ENCODE measurements at places on chromosomes 16 and 17.

GRCh38 chr17:68509141-68510057 is 2.8 kb upstream of the PRKAR1A start:
- DNase-seq = no peak

DNA sequence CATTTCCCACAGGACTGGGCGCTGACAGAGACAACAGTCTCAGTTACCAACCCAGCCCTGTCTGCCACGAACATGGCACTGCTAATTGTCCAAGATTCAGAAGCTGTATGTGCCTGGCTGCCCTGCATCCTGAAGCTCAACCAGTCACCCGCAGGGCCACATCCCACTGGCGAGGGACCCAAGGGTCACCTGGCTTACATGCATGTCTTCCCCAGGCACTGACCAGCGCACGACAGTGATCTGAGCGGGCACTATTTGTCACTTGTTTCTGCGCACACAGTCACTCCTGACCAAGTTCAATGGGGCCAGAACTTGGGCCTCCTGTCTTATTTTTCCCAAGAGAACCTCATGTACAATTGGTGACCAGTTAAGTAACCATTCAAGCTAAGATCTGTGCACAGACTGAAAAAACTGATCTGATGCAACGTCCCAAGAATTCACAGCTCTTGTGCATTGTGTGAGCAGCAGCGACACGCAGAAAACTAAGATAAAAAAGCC is 13.1 kb downstream of the USP7 start:
- no peak for DNase-seq

- no peak for DNase-seq
Observed at GRCh38 chr17:17355426-17355825, 52.3 kb downstream of the NT5M start.

- no peak for DNase-seq
Observed at GRCh38 chr16:10522966-10523365, 57.4 kb downstream of the EMP2 start.

GRCh38 chr17:59838052-59838916 is 54.5 kb downstream of the TUBD1 start:
- no peak for DNase-seq

- no peak for DNase-seq
Observed at GRCh38 chr17:67753026-67753425, 35.3 kb downstream of the NOL11 start.

- no peak for DNase-seq
Observed at GRCh38 chr16:86180244-86180643, 281.3 kb downstream of the IRF8 start.

- no peak for DNase-seq
Observed at GRCh38 chr16:27318392-27319256, 4.8 kb downstream of the IL4R start.

- no peak for DNase-seq
Observed at GRCh38 chr17:50787106-50787505, 19.8 kb upstream of the ANKRD40CL start.

DNA sequence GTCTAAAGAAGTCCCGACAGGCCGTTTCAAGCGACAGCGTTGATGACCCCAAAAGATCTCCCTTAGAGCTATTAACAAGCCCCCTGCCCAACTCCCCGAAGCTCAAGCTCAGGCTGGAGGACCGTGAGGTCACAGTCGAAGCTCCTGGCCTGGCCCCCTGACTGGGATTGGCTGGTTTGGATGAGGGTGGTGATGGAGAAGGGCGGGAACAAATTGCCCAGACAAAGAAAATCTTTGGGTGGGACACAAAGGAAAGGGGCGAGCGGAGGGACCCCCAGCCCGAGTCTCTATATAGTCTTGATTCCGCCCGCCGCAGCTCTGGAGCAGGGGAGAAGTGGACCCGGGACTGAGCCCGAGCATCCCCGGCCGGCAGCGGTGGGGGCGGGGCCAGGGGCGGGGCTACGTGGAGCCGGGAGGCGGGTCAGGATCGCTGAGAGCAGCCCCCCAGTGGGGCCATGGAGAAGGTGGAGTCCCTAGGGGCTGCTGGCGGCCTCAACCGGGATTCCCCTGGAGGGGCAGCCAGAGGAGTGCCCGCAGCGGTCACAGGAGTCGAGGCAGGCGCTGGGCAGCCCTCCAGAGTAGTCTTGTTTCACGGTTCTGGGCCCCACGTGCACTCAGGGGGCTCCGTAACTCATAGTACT is 982 bp upstream of the NEURL4 start:
- DNase-seq = peak; percentile 79

DNA sequence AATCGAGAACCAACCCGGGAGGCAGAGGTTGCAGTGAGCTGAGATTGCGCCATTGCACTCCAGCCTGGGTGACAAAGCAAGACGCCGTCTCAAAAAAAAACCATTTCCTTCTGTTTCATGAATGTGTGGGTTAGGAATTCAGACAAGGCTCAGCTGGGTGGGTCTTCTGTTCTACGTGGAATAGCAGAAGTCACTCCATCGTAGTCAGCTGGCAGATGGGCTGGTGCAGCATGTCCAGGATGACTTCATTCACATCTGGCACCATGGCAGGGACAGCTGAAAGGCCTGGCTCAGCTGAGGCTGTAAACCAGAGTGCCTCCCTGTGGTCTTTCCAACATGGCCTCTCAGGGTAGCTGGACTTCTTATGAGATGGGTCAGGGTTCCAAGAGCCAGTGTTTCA is 89.0 kb downstream of the C17orf67 start:
- DNase-seq = no peak

DNA sequence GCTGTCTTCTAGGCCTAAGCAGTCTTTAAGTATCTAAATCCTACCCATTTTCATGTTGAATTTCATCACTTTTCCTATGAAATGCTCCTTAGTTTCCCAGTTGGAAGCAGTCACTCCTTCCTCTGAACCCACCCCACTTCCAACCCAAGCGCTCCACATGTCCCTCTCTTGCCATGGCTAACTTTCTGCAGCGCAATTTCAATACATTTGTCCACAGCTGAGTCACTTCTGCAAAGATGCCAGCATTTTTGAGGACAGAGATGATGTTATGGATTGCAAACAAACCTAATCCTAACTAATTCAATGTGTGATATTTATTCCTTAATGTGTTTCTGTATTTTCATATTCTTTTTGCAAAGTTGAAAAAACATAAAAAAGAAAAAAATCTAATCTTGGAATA is 71.7 kb downstream of the HLF start:
- DNase-seq = no peak

GRCh38 chr16:78116946-78117345 is 17.5 kb downstream of the WWOX start:
- DNase-seq = no peak

GRCh38 chr17:81097943-81098308 is 63.0 kb downstream of the BAIAP2 start:
- no peak for DNase-seq

GRCh38 chr17:31564883-31565301 is 173.4 kb downstream of the RAB11FIP4 start:
- DNase-seq = no peak

DNA sequence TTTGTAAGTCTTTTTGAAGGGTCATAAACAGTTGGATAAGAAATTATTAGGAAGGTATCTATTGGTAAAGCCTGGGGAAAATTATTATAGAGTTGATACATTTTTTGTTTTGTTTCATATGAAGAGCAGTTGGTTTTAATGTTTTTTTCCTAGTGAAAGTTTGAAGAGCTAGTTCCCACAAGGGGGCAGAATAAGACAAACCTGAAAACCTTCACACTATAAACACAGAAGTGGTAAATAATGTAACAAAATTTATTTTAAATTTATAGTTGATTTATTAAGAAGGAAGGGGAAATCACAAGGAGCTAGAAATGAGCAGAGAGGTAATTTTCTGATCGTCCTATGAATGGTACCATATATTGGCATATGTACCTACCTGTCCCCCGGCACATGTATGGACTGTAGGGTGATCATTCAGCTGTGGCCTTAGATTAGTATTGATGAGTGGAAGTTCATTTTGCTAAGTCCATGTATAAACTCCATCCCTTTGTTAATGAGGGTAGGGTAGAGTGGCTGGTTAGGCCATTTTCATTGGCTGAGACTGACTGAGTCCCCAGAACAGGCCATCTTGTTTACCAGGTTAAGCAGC is 116.3 kb downstream of the TANC2 start:
- DNase-seq = no peak

- no peak for DNase-seq
Observed at GRCh38 chr16:1156055-1156982, 3.4 kb downstream of the CACNA1H start.

GRCh38 chr17:79290726-79291125 is 216.1 kb downstream of the ENGASE start:
- DNase-seq = no peak

GRCh38 chr16:85062323-85062722 is 34.7 kb downstream of the KIAA0513 start:
- no peak for DNase-seq

- no peak for DNase-seq
Observed at GRCh38 chr16:50248845-50249244, 17.5 kb upstream of the ADCY7 start.

- DNase-seq = no peak
Observed at GRCh38 chr16:49342336-49343265, 31.0 kb upstream of the C16orf78 start.

DNA sequence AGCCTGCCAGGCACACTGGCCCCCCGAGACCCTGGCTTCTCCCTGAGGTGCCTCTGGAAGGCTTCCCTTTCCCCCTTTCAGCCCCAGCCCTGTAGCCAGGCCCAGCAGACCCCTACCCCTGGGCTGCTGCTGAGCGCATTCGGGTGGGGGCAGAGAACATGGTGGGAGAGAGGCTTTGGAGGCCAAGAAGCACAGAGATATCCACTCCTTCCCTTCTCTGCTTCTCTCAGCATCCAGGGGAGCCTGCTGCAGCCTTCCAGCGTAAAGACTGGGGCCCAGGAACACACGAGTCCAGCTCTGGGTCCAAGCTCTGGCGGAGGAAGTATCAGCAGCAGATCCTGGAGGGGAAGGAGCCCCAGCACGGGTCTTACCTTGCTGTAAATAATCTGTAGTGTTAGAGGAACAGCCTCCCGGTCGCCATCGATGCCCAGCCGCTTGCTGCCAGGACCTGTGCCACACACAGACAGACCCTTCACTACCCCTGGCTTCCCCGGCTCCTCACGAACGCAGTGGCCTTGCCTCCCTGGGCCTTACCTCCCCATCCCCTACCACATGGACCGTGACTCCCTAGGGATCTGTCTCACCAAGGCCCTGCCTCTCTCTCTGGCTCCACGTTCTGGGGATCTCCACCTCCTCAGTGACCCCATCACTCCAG is 17.0 kb upstream of the PIK3R6 start:
- DNase-seq = no peak

DNA sequence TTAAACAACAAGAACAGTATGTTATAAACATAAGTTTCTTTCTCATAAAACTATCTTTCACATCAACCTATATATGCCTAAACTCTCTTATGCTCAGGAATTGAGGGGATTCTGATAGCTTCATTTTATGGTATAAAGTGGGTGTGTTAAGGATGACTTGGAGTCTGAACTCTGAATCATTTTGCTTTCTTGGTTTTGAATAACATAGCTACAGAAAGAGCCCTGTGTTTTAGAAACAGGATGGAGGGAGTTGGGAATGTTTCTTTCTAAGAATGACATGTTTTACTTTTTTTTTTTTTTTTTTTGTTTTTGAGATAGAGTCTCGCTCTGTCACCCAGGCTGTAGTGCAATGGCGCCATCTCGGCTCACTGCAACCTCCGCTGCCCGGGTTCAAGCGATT is 50.1 kb downstream of the RHOT1 start:
- DNase-seq = no peak

- no peak for DNase-seq
Observed at GRCh38 chr16:49578435-49579024, 204.9 kb downstream of the C16orf78 start.

GRCh38 chr16:87601401-87601981 is 817 bp upstream of the JPH3 start:
- no peak for DNase-seq

GRCh38 chr16:58102665-58103392 is 26.4 kb downstream of the CFAP20 start:
- DNase-seq = no peak

DNA sequence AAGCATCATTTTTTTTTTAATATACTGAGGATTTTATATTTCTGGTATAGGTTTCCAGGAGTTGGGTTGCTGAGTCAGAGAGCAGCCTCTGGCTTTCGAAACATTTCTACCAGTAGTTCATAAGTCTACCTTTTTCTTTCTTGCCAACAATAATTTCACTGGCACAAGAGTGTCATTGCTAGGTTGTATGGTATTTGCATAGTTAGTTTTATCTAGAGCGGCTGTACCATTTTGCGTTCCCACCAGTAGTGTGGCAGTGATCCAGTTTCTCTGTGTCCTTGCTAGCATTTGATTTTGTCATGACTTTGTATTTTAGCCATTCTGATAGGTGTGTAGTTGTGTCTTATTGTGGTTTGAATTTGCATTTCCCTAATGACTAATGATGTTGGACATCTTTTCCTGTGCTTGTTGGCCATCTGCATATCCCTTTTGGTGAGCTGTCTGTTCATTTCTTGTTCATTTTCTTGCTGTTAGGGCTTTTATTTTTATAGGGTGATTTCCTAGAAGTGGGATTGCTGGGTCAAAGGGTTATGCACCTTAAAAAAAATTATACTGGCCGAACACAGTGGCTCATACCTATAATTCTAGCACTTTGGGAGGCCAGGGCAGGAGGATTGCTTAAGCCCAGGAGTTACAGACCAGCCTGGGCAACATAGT is 39.9 kb downstream of the SNX29 start:
- no peak for DNase-seq

GRCh38 chr17:28963055-28963611 is 11.8 kb upstream of the PHF12 start:
- DNase-seq = no peak

- no peak for DNase-seq
Observed at GRCh38 chr17:10186771-10187410, 11.5 kb downstream of the GAS7 start.

GRCh38 chr17:45092911-45093430 is 31.9 kb downstream of the NMT1 start:
- DNase-seq = no peak

DNA sequence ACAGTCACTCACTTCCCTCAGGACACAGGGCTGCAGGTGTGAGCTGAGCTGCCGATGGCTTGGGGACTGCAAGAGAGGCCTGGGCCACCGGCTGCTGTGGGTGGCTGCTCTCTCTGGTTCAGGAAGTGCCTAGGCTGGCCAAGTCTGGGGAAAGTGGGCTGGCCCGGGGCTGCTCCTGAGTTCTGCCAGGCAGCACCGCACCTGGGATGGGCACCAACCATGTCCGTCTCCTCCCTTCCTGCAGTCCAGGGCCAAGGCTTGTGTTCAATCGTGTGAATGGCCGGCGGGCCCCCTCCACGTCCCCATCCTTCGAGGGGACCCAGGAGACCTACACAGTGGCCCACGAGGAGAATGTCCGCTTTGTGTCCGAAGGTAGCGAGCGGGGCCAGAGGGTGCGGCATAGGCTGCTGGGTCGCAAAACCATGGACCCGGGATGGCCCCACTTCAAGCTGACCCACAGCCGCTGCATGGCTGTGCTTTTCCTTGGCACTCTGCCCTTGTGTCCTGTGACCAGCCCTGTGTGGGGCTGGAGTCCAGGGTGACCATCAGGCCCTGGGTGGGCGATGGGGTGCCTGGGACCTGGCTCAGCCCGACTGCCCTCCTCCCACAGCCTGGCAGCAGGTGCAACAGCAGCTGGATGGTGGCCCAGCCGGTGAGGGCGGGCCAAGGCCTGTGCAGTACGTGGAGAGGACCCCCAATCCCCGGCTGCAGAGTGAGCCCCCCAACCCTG is 1.8 kb upstream of the WDR90 start:
- no peak for DNase-seq
